ENCODE measurements at places on chromosomes 4 and X.

- DNase-seq = no peak
Observed at GRCh38 chr4:79281566-79282359, 44.1 kb downstream of the NAA11 start.

DNA sequence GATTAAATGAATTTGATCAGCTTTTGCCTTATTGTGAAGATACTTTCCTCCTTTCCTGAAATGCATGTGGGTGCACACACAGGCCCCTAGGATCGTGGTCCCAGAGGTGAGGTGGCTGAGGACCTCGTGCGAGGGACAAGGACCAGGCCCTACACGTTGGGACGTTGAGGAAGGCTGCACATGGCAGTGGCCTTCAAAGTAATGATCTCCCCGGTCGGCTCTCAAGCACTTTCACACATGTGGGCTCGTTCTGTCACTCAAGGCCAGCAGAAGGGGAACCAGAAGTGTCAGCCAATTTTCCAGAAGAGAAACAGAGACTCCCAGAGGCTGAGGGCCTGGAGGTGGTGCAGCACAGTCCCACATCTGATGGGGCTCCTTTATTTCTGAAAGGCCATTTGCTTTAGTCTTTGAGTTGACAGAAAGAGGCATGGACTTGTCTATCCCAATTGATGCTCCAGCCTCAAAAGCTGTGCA, 196.8 kb downstream of the AFAP1 start:
- no peak for DNase-seq

GRCh38 chr4:117893207-117893606, 141.1 kb upstream of the NDST3 start:
- DNase-seq = no peak

GRCh38 chrX:128020701-128021100, 31.5 kb downstream of the ACTRT1 start:
- no peak for DNase-seq

GRCh38 chr4:126404549-126404948, 1089.8 kb downstream of the FAT4 start:
- no peak for DNase-seq

GRCh38 chr4:67744561-67745283, 9.5 kb downstream of the GNRHR start:
- no peak for DNase-seq

GRCh38 chrX:73398185-73398914, 48.5 kb upstream of the CDX4 start:
- no peak for DNase-seq

- DNase-seq = no peak
Observed at GRCh38 chr4:59818656-59819055, 1381.5 kb upstream of the ADGRL3 start.

All from activated CD8-positive, alpha-beta memory T cell treated with anti-CD3 and anti-CD28 coated beads for 1 hour (primary cell).